ENCODE measurements at places on chromosomes 5 and 9.

GRCh38 chr9:123796618-123797484 lies 133.1 kb downstream of the DENND1A start:
- DNase-seq, result no peak

- DNase-seq, result no peak
These were observed 63.6 kb upstream of the TBCA start for GRCh38 chr5:77839691-77840090.

DNA sequence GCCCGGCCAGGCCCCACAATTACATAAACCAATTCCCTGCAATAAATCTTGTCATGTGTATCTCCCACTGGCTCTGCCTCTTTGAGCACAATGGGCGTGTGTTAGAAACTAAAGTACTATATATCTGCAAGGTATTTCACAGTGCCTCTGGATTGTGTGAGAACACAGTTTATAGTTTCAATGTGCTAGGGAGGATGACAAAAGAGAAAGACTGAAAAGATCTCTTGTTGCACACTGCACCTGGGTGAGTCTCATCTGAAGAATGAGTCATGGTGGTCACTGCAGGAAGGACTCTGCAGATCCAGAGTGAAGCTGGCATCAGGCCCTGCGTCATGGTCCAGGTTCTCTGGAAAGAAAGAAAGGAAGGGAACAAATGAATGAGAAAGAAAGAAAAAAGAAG lies 20.7 kb upstream of the CTSV start:
- no peak for DNase-seq

- no peak for DNase-seq
These were observed 277.6 kb upstream of the EFNA5 start for GRCh38 chr5:107948377-107948776.

DNA sequence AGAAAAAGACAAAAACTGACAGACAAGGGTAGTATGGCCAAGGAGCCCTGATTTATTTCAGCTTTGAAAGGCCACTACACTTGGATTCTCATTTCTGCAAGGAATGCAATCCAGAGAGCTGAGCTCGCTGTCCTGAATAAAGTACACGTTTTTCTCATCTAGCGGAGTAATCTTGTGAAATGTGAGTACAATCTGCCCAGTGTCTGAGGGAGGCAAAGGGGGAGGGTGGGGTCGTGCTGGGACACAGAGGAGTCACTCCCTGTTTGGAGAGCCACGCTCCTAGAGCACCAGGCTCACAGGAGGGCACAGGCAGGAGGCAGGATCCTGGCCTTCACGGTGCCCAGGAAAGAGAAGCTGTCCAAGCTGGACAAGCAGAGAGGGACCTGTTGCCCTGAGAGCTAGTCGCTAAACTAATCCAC lies 51.0 kb upstream of the IFNK start:
- DNase-seq, result peak; percentile 78

DNA sequence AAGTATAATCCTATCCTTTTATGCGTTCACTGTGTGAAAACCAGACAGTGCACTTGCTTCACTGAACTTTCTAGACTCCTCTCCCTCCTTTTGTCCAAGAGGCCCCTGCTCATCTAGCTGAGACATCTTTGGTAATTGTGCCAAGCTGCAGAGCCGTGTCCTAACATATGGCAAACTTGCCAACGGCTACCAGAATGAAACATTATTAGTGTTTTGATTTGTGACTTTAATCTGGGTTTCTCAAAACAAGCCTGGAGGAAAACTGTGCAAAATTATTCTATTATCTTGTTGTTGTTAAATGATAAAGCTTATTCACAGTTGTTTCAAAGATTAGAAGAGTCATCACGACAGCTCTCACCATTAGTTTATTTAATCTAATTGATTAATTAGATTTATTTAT lies 79.0 kb upstream of the RETREG1 start:
- DNase-seq, result no peak

- no peak for DNase-seq
These were observed 552.2 kb upstream of the ZNF462 start for GRCh38 chr9:106310782-106311181.

DNA sequence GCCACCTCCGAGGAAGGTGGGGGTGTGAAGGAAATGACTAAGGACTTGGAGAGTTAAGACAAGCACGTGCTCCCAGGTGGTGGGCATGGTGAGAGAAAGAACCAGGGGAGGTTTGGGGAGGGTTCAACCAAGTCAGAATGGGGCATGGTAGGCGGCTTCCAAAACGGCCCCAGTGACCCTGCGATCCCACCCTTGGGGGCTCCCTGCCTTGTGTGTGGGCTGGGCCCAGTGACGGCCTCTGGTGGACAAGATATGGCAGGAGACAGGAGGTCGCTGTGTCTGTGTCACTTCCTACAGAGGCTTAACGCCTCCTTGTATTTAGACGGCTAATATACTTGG lies 51.3 kb upstream of the IRX4 start:
- DNase-seq, result no peak

DNA sequence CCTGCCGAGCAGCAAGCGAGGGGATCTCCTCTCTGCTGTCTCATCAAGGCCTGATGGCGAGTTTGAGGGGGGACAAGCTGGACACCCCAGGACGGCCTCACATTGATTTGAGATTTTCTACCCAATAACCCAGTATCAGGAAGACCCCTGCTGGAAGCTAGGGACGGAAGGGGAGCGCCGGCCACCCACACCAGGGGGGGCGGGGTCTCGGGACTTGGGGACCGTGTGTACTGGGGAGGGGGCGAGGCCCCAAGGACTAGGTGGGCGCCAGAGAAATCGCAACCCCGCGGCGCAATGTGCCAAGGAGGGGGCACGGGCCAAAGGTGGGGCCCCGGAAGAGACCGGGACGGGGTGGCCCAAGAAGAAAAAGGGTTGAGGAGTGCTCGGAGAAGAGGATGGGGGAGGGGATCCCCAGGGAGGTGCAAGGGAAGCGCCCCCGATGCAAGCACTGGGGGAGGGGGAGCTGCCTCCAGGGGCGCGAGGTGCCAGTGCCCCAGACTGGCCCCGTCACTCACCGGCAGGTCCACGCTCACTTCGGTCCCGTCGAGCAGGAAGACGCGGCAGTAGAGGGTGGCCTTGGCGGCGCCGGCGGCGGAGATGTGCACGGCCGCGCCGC lies 1.1 kb downstream of the EPB41L4B start:
- DNase-seq, result no peak

DNA sequence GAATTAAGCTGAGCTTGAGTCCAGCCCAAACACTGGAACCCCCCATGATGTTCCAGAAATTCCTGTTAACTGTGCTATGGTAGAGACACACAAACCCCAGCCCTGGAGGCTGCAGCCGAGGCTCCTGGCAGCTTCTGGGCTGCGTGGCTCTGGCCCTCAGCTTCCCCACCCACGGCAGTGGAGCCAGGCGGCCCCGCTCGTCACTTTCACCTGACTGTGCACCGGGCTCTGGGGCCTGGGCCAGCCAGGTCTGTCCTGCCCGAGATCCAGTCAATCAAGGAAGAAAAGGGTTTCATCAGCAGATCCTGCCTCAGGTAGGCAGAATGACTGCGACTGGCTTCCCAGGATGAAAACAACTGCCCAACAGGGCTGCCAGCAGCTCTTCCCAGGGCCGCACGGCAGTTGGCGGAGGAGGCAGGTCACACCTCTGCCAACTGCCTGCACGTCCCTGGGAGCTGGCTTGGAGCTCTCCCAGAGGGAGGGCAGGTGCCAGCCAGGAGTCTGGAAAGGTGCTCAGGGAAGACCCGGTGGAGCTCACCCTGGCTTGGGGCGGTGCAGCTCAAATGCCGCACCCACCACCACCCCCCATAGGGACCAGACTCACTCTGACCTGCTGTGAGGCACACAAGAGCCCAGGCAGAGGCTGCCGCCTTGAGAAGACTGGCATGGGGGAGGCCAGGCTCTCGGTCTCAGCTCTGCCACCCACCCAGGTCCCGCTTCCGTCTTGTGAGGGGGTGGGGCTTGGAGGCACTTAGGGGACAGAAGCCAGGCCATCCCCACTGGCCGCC lies 20.7 kb downstream of the BRD3 start:
- DNase-seq, result no peak

- DNase-seq, result no peak
These were observed 757.0 kb upstream of the ADAMTS16 start for GRCh38 chr5:4383102-4383501.

GRCh38 chr5:102902647-102903046 lies 147.5 kb downstream of the PAM start:
- DNase-seq, result no peak

GRCh38 chr9:127180457-127181314 lies 58.3 kb upstream of the ANGPTL2 start:
- no peak for DNase-seq

- DNase-seq, result no peak
These were observed 78.8 kb downstream of the HRH2 start for GRCh38 chr5:175736652-175737051.

DNA sequence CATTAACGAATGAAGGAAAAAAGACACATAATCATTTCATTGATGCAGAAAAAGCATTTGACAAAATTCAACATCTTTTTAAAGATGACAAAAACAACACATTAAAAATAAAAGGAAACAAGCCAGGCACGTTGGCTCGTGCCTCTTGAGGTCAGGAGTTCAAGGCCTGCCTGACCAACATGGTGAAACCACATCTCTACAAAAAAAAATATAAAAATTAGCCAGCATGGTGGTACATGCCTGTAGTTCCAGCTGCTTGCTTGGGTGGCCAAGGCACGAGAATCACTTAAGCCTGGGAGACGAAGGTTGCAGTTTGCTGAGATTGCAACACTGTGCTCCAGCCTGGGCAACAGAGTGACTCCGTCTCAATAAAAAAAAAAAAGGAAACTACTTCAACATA lies 77.0 kb downstream of the ERCC6L2 start:
- no peak for DNase-seq

GRCh38 chr5:93385655-93386054 lies 195.4 kb downstream of the NR2F1-AS1 start:
- DNase-seq, result no peak

- no peak for DNase-seq
These were observed 24.2 kb downstream of the KCNIP1 start for GRCh38 chr5:170527991-170528390.

GRCh38 chr9:86580688-86581087 lies 226.5 kb upstream of the TUT7 start:
- DNase-seq, result no peak

DNA sequence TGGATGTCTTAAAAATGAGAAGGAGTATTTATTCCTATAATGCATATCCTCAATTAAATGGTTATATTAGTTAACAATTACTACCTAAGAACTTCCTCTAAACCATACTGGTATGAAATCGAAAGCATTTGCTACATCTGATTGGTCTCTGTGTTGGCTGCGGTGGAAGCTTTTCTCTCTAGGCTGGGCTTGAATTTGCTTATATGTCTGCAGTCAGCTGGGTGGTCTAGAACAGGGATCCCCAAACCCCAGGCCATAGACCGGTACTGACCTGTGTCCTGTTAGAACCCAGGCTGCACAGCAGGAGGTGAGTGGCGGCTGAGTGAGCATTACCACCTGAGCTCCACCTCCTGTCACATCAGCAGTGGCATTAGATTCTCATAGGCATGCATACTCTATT lies 112.3 kb downstream of the TLE4 start:
- DNase-seq, result no peak
